ENCODE measurements at places on chromosomes 5 and 9. TPM values are rescaled to one million over a fixed set of nuclear protein-coding genes. Genes with fewer than 3 reads are reported as not detected.

- H3K4me3 ChIP-seq = peak within 1 kb of the TSS; percentile 72
- no peak within 1 kb of the TSS for H3K27ac ChIP-seq
- peaks cover 52% of the 10 kb centered on the region for H3K27me3 ChIP-seq
- H3K36me3 ChIP-seq = no peaks in the 10 kb centered on the region
Observed at GRCh38 chr5:66595756-66596635, at the start of gene MAST4. TSS of gene MAST4 (plus strand) at chr5:66596393. CDS start at chr5:66596656, 263 bp downstream.

- DNase-seq = no peak
- H3K4me1 ChIP-seq = peaks cover 8% of the 10 kb centered on the region
- H3K27me3 ChIP-seq = no peaks in the 10 kb centered on the region
- H3K4me3 ChIP-seq = no peak overlapping the region
- peaks cover 86% of the 10 kb centered on the region for H3K36me3 ChIP-seq
Observed at GRCh38 chr5:32107291-32107690, 66.8 kb downstream of the GOLPH3 start.

- H3K4me1 ChIP-seq = no peaks in the 10 kb centered on the region
- no peaks in the 10 kb centered on the region for H3K36me3 ChIP-seq
- H3K27ac ChIP-seq = no peak overlapping the region
- no peaks in the 10 kb centered on the region for H3K27me3 ChIP-seq
- no peak overlapping the region for H3K4me3 ChIP-seq
Observed at GRCh38 chr5:124718380-124718789, 28.1 kb downstream of the ZNF608 start.

DNA sequence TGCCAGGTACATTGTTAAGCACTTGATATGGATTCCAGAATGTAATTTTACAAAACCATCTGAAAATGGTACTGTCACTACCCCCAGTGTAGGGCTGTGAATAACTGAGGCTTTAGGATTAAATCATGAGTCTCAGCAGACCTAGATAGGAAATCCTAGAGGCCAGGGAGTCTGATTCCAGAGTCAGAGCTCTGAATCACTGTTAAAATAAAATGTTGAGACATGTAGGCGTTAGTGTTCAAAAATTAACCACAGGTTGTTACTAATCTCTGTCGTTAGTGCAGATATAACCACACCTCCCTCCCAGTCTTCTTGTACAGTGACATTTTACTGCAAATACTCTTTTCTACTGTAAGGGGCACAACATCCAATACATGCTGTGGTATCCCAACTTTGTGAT, 1828.8 kb downstream of the MAT2B start:
- no peak overlapping the region for H3K27ac ChIP-seq
- H3K27me3 ChIP-seq = no peaks in the 10 kb centered on the region
- H3K36me3 ChIP-seq = no peaks in the 10 kb centered on the region
- peak; percentile 36 for DNase-seq
- H3K4me1 ChIP-seq = no peaks in the 10 kb centered on the region
- no peak overlapping the region for H3K4me3 ChIP-seq

GRCh38 chr5:148978370-148979082, 84.3 kb downstream of the SH3TC2 start:
- H3K36me3 ChIP-seq = no peaks in the 10 kb centered on the region
- no peak overlapping the region for H3K27ac ChIP-seq
- H3K27me3 ChIP-seq = peaks cover 12% of the 10 kb centered on the region

GRCh38 chr9:7234144-7234543, 476.4 kb downstream of the KDM4C start:
- H3K4me3 ChIP-seq = no peak overlapping the region
- no peak overlapping the region for H3K27ac ChIP-seq
- peaks cover 8% of the 10 kb centered on the region for H3K4me1 ChIP-seq
- DNase-seq = no peak
- no peaks in the 10 kb centered on the region for H3K36me3 ChIP-seq

DNA sequence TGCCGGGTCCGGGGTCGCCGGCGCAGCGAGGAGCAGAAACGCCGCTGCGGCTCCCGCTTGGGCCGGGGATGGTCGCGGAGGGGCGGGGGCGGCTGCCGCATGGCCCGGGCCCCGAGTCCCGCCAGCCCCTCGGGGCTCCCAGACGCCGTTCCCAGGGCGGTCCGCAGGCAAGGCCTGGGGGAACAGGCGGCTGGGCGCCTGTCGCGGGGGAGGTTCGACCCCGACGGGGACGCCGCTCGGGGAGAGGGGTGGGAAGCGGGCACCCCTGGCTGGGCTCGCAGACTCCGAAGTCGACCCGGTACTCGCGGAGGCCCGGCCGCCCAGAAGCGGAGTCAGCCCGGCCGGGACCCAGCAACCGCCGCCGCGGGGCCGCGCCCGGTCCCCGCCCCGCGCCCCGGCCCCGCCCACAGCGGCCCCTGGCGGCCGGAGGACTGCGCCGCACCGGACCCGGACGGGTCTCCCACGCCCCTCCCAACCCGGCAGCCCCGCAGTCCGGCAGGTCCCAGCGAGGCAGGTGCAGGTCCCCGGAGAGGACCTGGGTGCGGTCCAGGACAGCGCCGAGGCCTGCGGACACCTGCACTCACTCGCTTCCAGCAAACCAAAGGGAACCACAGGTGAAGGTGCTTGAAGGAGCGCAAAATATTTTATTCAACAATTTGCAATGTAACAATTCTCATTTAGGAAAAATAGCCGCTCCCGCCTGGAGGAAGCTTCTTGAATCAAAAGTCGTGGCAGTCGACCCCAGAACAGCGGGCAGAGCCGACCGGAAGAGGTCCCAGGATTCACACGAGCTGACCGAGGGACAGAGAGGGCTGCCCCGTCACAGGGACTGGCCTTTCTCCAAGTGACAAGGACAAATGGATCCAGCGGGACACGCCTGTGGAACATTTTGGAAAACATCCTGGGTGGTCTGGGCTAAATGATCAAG, at the start of gene INPP5E:
INPP5E (minus strand) TSS at position 365 of the 928 bp plus-strand sequence. CDS start 426 bp downstream, outside the sequence.
- peaks cover 49% of the 10 kb centered on the region for H3K36me3 ChIP-seq
- peaks cover 27% of the 10 kb centered on the region for H3K4me1 ChIP-seq
- H3K27ac ChIP-seq = peak within 1 kb of the TSS; percentile 41
- peak within 1 kb of the TSS; percentile 84 for H3K4me3 ChIP-seq
- H3K27me3 ChIP-seq = no peaks in the 10 kb centered on the region
- peak; percentile 99 for DNase-seq

DNA sequence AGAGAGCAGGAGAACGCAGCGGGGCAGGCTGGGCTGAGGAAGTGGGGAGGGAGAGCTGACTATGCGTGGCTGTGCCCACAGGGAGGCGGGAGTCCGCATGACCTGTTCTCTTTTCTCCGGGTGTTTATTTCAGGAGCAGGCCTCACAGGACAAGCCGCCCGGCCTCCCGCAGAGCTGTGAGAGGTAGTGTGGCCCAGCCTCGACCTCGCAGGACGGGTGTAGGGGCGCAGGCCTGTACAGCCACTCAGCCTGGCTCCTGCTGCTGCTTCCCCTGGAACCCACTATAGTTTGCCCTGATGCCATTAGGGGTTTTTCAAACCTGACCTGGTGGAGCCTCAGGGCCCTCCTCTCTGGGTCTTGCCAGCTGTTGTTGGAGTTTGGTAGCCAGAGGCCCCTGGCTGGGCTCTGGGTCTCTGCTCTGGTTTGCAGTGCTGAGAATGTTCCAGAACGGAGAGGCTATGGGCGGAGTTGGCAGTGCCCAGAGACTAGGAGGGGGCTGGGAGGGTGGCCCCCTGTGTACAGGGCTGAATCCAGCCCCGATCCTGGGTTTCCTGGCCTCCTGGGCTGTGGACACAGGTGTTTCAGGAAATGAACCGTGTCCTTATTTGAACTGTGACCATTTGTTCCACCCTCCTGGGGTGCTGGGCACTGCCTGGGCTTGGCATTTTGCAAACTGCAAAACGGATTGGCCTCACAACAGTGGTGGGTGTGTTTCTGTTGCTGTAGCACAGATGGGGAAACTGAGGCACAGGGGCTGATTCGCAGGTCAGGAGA, 78.8 kb downstream of the WNK2 start:
- no peaks in the 10 kb centered on the region for H3K27me3 ChIP-seq
- H3K4me3 ChIP-seq = no peak overlapping the region
- no peaks in the 10 kb centered on the region for H3K36me3 ChIP-seq
- no peaks in the 10 kb centered on the region for H3K4me1 ChIP-seq

DNA sequence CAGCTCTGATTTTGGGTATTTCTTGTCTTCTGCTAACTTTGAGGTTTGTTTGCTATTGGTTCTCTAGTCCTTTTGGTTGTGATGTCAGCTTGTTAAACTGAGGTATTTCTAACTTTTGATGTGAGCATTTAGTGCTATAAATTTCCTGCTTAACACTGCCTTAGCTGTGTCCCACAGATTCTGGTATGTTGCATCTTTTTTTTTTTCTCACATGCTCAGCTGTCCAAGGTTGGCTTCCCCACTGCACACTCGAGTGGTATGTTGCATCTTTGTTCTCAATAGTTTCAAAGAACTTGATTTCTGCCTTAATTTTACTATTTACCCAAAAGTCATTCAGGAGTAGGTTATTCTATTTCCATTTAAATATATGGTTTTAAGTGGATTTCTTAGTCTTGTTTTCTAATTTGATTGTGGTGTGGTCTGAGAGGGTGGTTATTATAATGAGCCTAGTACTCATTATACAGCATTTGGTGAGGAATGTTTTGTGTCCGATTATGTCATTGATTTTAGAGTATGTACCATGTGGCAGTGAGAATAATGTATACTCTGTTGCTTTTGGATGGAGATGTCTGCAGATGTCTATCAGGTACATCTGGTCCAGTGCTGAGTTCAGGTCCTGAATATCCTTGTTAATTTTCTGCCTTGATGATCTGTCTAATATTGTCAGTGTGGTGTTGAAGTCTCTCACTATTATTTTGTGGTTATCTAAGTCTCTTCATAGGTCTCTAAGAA, 42.2 kb upstream of the IFNE start:
- H3K27me3 ChIP-seq = no peaks in the 10 kb centered on the region
- DNase-seq = no peak
- peaks cover 49% of the 10 kb centered on the region for H3K36me3 ChIP-seq
- H3K4me3 ChIP-seq = no peak overlapping the region

DNA sequence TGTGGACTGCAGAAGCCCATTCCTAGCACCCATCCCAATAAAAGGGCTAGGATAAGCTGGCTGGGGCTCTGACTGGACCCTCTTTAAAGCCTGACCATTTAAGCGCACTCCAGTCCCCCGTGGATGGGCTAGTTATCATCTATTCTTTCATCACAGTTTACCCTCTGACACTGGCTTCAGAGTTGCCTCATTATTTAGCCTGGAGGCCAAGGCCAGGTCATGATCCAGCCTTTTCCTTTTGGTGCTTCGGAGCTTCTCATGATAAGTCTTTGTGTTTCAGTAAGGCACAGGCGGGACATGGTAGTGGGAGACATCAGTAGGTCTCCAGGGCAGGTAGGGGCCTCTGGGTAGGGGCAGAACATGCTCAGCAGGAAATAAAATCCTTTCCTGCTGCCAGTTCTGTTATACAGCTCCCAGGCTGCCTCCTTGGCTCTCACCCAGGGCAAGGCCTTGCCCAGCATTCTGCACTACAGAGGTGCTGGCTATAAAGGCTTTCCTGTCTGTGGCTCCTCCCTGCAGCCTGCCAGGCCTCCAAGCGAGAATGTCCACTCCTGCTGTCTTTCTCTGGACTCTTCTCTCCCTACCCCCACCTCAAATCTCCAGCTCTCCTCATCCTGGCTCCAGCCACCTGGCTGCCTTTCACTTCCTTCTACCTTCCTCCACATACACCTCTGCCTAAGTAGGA, 128.8 kb downstream of the FSTL4 start:
- H3K36me3 ChIP-seq = no peaks in the 10 kb centered on the region
- DNase-seq = no peak
- H3K4me1 ChIP-seq = no peaks in the 10 kb centered on the region
- no peak overlapping the region for H3K27ac ChIP-seq
- H3K4me3 ChIP-seq = no peak overlapping the region

DNA sequence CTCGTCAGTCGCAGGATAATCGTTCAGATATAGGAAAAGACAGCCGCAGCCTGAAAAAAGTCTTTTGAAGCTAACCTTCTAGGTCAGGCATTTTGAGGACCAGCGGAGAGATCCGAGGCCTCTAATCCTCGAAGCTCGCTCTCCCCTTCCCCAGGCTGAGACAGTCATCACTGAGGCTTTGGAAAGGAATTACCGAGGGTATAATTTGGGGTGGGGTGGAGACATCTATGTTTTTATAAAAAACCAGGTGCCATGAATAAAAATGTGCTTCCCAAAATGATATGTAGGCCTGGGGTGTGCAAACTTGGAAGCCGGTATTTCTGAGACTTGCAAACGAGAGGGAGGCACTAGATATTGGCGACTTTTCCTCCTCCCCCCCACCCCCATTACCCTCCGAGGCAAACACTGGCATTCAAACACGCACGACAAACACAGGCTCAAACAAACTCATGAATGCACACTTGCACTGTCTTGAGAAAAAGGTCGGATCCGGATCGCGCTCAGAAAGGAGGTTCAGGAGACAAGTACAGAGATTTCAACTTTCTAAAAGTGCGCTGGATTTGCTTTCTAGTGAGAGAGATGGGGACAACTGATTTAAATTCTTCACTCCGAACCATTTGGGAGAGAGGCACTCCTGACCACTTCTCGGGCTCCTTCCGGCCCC, 935 bp upstream of the MSX2 start:
- DNase-seq = peak; percentile 68
- H3K36me3 ChIP-seq = no peaks in the 10 kb centered on the region
- no peaks in the 10 kb centered on the region for H3K4me1 ChIP-seq

DNA sequence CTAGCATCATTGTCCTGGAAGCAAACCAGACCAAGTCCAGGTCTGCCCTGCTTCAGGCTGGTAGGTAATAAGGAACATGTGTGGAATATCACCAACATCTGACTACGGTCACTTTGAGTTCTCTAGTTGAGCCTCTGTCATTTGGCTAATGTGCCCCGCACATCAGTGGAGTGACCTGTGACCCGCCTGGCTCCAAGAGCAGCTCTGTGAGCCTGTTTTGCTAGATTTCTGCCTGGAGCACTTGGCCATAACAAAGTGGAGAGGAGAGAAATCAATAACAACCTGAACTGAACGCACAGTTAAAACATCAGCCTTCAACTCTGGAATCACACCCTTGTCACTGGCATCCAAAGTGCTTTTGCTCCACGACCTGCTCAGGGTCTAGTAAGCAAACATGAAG, 115.7 kb downstream of the PPP2R2B start:
- no peak overlapping the region for H3K4me3 ChIP-seq
- H3K4me1 ChIP-seq = no peaks in the 10 kb centered on the region
- H3K36me3 ChIP-seq = no peaks in the 10 kb centered on the region
- no peak overlapping the region for H3K27ac ChIP-seq

DNA sequence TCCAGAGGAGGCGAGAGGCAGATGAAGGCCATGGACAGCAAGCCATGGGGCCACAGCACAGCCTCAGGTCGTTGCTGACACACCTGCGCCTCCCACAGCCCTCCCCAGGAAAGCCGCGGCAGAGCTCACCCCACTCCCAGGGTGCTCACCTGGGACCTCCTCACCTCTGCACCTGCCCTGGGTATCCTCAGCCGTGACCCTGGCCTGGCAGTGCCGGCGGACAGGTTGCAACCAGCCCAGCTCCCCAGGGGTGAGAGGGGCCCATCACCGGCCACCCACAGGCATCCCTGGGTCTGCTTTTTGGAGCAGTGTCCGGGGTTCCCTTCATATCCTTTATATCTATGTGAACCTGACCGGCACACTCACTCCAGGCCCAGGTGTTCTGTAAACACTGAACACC, 30.4 kb upstream of the FCN1 start:
- no peaks in the 10 kb centered on the region for H3K4me1 ChIP-seq
- H3K27me3 ChIP-seq = peaks cover 9% of the 10 kb centered on the region

The ZNF454 gene
- total RNA-seq = 3.8 TPM

The PLEKHG4B gene
- total RNA-seq = 0.36 TPM

The PSAT1 gene
- 175 TPM for total RNA-seq

The SPATA6L gene
- 0.72 TPM for total RNA-seq

The UGT3A1 gene
- not detected for total RNA-seq

Data from osteoblast (primary cell).